Kidney (tissue), 22 donors: ENCODE measurements at places on chromosomes 11 and 22. TPM values are rescaled to one million over a fixed set of nuclear protein-coding genes. Genes with fewer than 3 reads are reported as not detected.

- peak overlapping the region; percentile 26 for H3K27ac ChIP-seq
- H3K4me1 ChIP-seq, result peaks cover 4% of the 10 kb centered on the region
- H3K27me3 ChIP-seq, result no peaks in the 10 kb centered on the region
- DNase-seq, result no peak
- H3K36me3 ChIP-seq, result no peaks in the 10 kb centered on the region
These were observed 2.5 kb upstream of the RCN1 start for GRCh38 chr11:32088117-32088941.

DNA sequence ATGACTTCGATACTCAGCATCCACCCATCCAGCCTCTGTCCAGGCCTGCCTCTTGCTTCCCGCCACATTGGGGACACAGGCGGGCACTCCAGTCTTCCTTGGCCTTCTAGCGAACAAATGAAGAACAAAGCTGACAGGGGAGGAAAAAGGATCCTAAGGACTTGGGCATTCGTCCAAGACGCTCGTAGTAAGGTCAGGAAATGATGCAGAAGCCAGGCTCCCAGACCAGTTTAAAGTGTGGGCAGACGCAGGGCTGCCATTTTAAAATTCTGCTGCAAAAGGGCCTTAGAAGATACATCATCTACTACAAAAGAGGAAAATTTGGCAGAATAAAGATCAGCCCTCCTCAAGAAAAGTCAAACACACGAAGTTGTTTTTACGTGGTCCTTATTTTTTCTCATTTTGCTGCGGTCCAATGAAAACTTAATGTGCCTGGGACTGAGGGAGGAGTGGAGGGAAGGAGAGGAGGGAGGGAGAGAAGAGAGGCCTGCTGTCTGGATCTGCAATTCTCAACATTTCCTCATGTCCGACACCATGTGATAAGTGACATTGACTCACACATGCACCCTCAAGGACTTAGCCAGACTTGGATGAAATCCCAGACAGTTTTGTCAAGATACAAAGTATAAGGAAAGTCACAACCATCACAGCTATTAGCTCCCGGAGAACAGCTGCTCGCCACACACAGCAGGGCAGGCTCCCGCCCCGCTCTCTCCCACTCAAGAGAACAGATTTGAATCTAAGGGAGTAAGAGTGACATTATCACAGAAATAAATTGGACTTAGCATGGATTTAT is 5.7 kb downstream of the DNAL4 start:
- H3K36me3 ChIP-seq, result peaks cover 3% of the 10 kb centered on the region
- H3K4me3 ChIP-seq, result no peak overlapping the region
- H3K27me3 ChIP-seq, result no peaks in the 10 kb centered on the region
- DNase-seq, result peak; percentile 14

GRCh38 chr22:49934160-49934890 is 15.9 kb downstream of the CRELD2 start:
- no peaks in the 10 kb centered on the region for H3K27me3 ChIP-seq
- DNase-seq, result peak; percentile 73
- peaks cover 3% of the 10 kb centered on the region for H3K4me1 ChIP-seq
- peak overlapping the region; percentile 86 for H3K27ac ChIP-seq
- H3K4me3 ChIP-seq, result peak overlapping the region; percentile 29

- H3K4me3 ChIP-seq, result no peak overlapping the region
- peak; percentile 10 for DNase-seq
- no peaks in the 10 kb centered on the region for H3K4me1 ChIP-seq
- H3K27me3 ChIP-seq, result no peaks in the 10 kb centered on the region
- no peaks in the 10 kb centered on the region for H3K36me3 ChIP-seq
These were observed 224.4 kb upstream of the POU2AF2 start for GRCh38 chr11:111021131-111021530.

DNA sequence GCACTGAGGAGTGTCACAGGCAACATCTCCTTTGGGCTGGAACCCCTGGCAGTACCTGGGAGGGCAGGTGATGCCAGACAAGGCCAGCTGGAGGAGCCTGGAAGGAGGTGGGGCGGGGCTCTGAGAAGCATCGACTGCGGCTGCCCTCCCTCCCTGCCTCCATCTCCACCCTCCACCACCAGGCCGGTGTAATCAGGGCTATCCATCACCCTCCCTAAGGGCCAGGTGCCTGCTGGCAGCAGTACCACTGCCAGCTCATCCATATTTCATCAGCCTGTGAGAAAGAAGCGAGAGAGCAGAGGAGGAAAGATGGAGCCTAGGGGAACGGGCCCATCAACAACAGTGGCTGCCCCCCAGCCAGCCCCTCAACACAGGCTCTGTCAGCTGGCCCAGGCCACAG is 51.4 kb upstream of the RASD2 start:
- H3K36me3 ChIP-seq, result no peaks in the 10 kb centered on the region
- no peaks in the 10 kb centered on the region for H3K27me3 ChIP-seq
- DNase-seq, result no peak
- no peaks in the 10 kb centered on the region for H3K4me1 ChIP-seq
- H3K27ac ChIP-seq, result no peak overlapping the region

OR52E8 gene
- 0.25 TPM for total RNA-seq

DNA sequence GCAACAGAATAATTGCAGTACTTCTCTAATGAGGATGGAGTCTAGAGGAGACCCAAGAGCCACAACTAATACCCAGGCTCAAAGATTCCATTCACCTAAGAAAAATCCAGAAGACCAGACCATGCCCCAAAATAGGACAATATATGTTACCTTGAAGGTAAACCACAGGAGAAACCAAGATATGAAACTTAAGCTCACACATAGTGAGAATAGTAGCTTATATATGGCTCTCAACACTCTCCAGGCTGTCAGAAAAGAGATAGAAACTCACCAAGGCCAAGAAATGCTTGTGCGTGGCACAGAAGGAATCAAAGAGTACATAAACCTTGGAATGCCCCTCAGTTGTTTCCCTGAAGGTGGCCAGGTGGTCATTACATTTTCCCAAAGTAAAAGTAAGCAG is 9.1 kb downstream of the FAM111A start:
- H3K27ac ChIP-seq, result no peak overlapping the region
- H3K4me3 ChIP-seq, result no peak overlapping the region
- H3K27me3 ChIP-seq, result no peaks in the 10 kb centered on the region
- H3K4me1 ChIP-seq, result no peaks in the 10 kb centered on the region
- peaks cover 6% of the 10 kb centered on the region for H3K36me3 ChIP-seq
- DNase-seq, result no peak

GRCh38 chr11:32145282-32145681 is 54.4 kb downstream of the RCN1 start:
- no peaks in the 10 kb centered on the region for H3K36me3 ChIP-seq
- no peaks in the 10 kb centered on the region for H3K27me3 ChIP-seq
- no peak overlapping the region for H3K4me3 ChIP-seq
- H3K4me1 ChIP-seq, result no peaks in the 10 kb centered on the region
- no peak for DNase-seq
- no peak overlapping the region for H3K27ac ChIP-seq

DNA sequence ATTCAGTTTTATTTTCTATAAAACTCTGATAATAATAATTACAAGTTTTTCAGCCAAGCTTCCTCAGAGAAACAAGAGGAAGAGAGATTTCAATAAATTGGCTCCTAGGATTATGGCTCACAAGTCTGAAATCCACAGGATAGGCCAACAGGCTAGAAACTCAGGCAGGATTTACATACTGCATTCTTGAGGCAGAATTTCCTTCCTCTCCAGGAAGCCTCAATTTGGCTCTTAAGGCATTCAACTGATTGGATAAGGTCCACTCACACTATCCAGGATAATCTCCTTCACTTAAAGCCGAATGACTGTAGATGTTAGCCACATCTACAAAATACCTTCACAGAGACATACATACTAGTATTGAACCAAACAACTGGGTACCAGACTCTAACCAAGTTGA is 120.3 kb upstream of the FAT3 start:
- H3K27me3 ChIP-seq, result no peaks in the 10 kb centered on the region
- H3K27ac ChIP-seq, result no peak overlapping the region
- no peaks in the 10 kb centered on the region for H3K36me3 ChIP-seq
- no peak for DNase-seq
- H3K4me1 ChIP-seq, result no peaks in the 10 kb centered on the region

- no peaks in the 10 kb centered on the region for H3K27me3 ChIP-seq
- DNase-seq, result no peak
- H3K4me3 ChIP-seq, result no peak overlapping the region
- no peaks in the 10 kb centered on the region for H3K36me3 ChIP-seq
- H3K4me1 ChIP-seq, result no peaks in the 10 kb centered on the region
These were observed 209.5 kb downstream of the NTM start for GRCh38 chr11:131579932-131580387.
